ENCODE measurements at places on chromosomes 4 and X. TPM values are rescaled to one million over a fixed set of nuclear protein-coding genes. Genes with fewer than 3 reads are reported as not detected.

Gene RBMXL3
- polyA plus RNA-seq, result not detected

Gene ARHGAP4
- polyA plus RNA-seq, result 35.5 TPM

Gene RELL1
- 1.3 TPM for polyA plus RNA-seq

Gene ATOH1
- polyA plus RNA-seq, result not detected

Gene PDE5A
- polyA plus RNA-seq, result 6.2 TPM

Gene OTC
- polyA plus RNA-seq, result not detected

Gene RLIM
- polyA plus RNA-seq, result 4.9 TPM

Gene TACR3
- not detected for polyA plus RNA-seq

Gene TAF7L
- polyA plus RNA-seq, result not detected

Gene CRLF2
- polyA plus RNA-seq, result not detected

Gene RIPPLY1
- not detected for polyA plus RNA-seq

Gene RTL3
- not detected for polyA plus RNA-seq

Gene VCX
- not detected for polyA plus RNA-seq
